Osteocyte (in vitro differentiated cells): ENCODE measurements at places on chromosomes 6 and 20. TPM values are rescaled to one million over a fixed set of nuclear protein-coding genes. Genes with fewer than 3 reads are reported as not detected.

AGER gene
- total RNA-seq = 3.8 and 4.1 TPM in 2 replicates

DOK5 gene
- 6.6 and 7.4 TPM in 2 replicates for total RNA-seq

CD93 gene
- 0.13 and 0.21 TPM in 2 replicates for total RNA-seq

KCNK16 gene
- not detected in 2 replicates for total RNA-seq

ORC3 gene
- 21.4 and 22.0 TPM in 2 replicates for total RNA-seq

NQO2 gene
- 35.5 and 40.1 TPM in 2 replicates for total RNA-seq

GRCh38 chr6:37793067-37793466 lies 26.5 kb upstream of the ZFAND3 start:
- peaks cover 39% of the 10 kb centered on the region for H3K4me1 ChIP-seq
- H3K27me3 ChIP-seq = no peaks in the 10 kb centered on the region
- DNase-seq = no peak
- no peak overlapping the region for H3K27ac ChIP-seq

- H3K4me3 ChIP-seq = peak overlapping the region; percentile 81
- no peaks in the 10 kb centered on the region for H3K36me3 ChIP-seq
- H3K27me3 ChIP-seq = peaks cover 61% of the 10 kb centered on the region
- peaks cover 30% of the 10 kb centered on the region for H3K4me1 ChIP-seq
- DNase-seq = no peak
- H3K27ac ChIP-seq = no peak overlapping the region
These were observed 72.7 kb downstream of the SOX4 start for GRCh38 chr6:21666201-21666691.

- DNase-seq = no peak
- peaks cover 3% of the 10 kb centered on the region for H3K36me3 ChIP-seq
- no peaks in the 10 kb centered on the region for H3K27me3 ChIP-seq
- H3K27ac ChIP-seq = no peak overlapping the region
- peaks cover 5% of the 10 kb centered on the region for H3K4me1 ChIP-seq
These were observed 15.6 kb downstream of the PDSS2 start for GRCh38 chr6:107443608-107444267.

DNA sequence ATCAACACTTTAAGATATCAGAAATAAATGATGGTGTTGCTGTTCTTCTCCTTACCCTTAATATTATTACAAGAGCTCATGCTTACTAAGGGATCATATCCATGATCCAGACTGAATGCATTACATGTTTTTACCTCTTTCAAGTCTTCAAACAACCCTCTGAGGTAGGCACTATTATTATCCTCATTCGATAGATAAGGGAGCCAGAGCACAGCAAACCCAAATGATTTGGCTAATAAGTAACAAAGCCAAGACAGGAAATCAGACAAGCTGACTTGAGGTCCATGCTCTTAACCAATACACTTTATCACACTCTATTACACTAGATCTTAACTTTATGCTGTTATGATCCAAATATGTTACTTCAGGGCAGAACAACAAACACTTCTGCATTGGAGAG lies 145.9 kb downstream of the RALGAPA2 start:
- H3K27me3 ChIP-seq = no peaks in the 10 kb centered on the region
- peaks cover 12% of the 10 kb centered on the region for H3K36me3 ChIP-seq
- no peak overlapping the region for H3K27ac ChIP-seq
- DNase-seq = no peak
- H3K4me3 ChIP-seq = no peak overlapping the region
- H3K4me1 ChIP-seq = no peaks in the 10 kb centered on the region

DNA sequence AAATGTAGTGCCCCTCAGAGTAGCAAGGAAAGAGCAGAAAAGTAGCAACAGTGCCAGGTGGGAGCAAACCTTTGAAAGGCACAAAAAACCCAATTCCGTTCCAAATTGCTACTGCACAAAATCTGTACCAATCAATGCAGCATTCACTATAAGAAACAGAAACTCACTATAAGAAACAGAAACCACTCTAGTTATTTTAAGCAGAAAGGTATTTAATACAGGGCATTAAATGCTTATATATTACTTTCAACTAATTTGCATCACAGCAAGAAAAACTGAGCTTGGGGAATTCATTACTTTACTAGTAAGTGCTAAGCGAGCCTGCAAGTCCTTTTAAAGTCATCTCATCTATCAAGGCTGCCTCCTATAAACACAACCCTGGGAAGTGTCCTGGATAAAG lies 116.5 kb upstream of the OLIG3 start:
- H3K27me3 ChIP-seq = peaks cover 53% of the 10 kb centered on the region
- H3K36me3 ChIP-seq = no peaks in the 10 kb centered on the region
- no peak overlapping the region for H3K27ac ChIP-seq
- H3K4me1 ChIP-seq = no peaks in the 10 kb centered on the region
- no peak for DNase-seq

- H3K4me1 ChIP-seq = peaks cover 20% of the 10 kb centered on the region
- no peak overlapping the region for H3K4me3 ChIP-seq
- no peak overlapping the region for H3K27ac ChIP-seq
- H3K36me3 ChIP-seq = peaks cover 3% of the 10 kb centered on the region
These were observed 250.4 kb upstream of the KCNQ5 start for GRCh38 chr6:72371473-72371872.

DNA sequence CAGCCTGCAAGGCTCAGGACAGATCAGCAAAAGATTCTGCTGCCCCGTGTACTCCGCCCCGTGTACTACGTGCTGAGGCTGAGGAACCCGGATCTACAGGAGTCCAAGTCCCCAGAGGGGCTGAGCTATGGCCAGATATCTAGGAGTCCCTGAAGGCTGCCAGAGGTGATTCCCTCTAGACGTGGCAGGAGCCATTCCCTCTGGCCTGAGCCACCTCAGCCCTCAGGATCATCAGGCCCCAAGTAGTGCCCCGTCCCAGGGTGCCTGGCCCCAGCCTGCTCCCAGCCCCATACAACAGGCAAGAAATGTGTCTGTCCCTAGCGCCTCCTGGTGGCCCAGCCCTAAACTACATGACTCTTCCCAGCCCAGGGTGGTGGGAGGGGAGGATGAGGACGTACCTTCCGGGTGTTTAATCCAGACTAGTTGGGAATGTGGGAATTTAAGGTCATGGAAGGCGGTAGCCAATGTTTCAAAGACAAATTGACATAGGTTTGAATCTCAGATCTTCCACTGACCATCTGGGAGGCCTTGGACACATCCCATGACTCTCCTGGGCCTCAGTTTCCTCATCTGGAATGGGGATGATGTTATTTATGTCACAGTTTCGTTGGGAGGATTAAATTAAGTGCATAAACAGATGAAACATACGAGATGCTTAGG lies 49.4 kb upstream of the PTPN1 start:
- H3K27ac ChIP-seq = no peak overlapping the region
- peak; percentile 95 for DNase-seq
- no peaks in the 10 kb centered on the region for H3K36me3 ChIP-seq
- H3K4me1 ChIP-seq = peaks cover 15% of the 10 kb centered on the region

GRCh38 chr20:32231847-32232246 lies 24.2 kb downstream of the POFUT1 start:
- H3K36me3 ChIP-seq = peaks cover 57% of the 10 kb centered on the region
- H3K4me3 ChIP-seq = no peak overlapping the region
- H3K4me1 ChIP-seq = no peaks in the 10 kb centered on the region
- DNase-seq = no peak

GRCh38 chr20:51596668-51597388 lies 54.3 kb upstream of the NFATC2 start:
- no peaks in the 10 kb centered on the region for H3K27me3 ChIP-seq
- no peak overlapping the region for H3K4me3 ChIP-seq
- no peak for DNase-seq
- H3K27ac ChIP-seq = no peak overlapping the region
- peaks cover 7% of the 10 kb centered on the region for H3K4me1 ChIP-seq
- peaks cover 40% of the 10 kb centered on the region for H3K36me3 ChIP-seq
